Cortex of kidney (tissue), 1 donor: ENCODE measurements at places on chromosomes 7 and 10.

- DNase-seq: no peak
Measured at GRCh38 chr10:93198401-93199131, 124.9 kb downstream of the CYP26A1 start.

GRCh38 chr10:67978749-67979148, 94.3 kb downstream of the SIRT1 start:
- no peak for DNase-seq

DNA sequence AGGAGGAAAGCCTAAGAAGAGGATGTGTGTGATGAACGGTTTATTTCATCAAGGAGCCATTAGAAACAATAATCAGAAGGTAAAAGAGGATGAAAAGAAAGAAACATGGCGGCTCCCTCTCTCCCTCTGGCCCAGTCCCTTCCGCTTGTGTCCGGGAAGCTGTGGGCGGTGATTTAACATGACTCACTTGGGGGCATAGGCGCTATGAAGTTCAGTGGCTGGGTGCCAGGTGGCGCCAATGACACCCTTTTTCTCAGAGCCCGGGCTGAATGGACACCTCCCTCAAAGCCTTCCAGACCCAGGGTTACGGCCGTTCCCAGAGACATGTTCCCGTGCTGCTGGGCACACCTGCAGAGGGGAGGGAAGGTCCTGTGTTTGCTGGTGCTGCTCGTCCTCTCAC, 244.0 kb downstream of the SKAP2 start:
- DNase-seq: no peak

- no peak for DNase-seq
Measured at GRCh38 chr7:74438327-74438726, 15.4 kb upstream of the GTF2IRD1 start.

DNA sequence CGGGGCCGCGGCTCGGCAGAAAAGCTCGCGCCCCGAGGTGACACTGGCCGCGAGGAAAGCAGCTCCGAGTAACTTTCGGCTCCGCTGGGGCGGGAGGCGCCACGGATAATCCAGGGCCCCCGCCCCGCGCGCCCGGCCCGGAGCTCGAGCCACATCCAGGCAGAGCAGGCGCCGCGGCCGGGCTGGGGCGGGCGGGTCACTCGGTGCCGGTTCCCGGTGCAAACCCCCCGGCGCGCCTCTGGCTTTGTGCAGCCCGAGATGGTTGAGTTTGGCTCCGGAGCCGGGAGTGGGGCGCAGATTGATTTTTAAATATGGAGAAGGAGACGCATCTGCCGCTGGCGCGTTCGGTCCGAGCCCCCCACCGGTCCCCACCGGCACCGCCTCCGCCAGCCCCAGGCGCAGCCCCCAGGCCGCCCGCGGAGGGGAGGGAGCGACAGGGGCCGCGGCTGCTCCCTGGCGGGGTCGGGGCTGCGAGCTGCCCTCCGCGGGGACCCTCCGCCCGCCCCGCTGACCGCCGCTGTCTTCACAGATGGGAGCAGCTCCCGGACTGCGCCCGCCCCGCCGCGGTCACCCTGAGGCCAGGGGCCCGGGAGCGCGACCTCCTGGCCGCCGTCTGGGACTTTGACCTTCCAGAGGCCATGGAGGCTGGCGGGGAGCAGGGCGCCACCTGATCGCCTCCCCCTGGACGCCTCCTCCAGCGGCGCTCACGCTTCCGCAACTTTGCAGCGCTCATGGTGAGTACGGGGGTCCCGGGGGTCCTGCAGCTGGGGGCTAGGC, 643 bp downstream of the ADGRA1 start:
- DNase-seq: no peak

DNA sequence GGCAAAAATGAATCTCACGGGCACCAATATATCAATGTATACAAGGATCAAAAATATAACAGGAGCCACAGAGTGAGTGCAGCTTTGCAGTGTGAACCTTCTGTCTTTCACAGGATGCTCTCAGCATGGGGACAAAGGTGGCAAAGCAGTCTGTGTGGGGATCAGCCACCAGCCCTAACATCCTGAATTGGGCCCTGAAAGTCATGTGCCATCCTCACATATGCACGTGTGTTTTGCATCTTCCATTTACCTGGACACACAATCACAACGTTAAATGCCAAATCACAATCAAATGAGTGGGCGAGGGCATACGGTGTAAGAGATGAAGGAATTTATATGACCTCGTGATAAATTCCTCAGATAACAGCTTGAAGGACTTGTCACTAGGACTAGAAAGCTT, 6.5 kb downstream of the TAS2R16 start:
- no peak for DNase-seq

DNA sequence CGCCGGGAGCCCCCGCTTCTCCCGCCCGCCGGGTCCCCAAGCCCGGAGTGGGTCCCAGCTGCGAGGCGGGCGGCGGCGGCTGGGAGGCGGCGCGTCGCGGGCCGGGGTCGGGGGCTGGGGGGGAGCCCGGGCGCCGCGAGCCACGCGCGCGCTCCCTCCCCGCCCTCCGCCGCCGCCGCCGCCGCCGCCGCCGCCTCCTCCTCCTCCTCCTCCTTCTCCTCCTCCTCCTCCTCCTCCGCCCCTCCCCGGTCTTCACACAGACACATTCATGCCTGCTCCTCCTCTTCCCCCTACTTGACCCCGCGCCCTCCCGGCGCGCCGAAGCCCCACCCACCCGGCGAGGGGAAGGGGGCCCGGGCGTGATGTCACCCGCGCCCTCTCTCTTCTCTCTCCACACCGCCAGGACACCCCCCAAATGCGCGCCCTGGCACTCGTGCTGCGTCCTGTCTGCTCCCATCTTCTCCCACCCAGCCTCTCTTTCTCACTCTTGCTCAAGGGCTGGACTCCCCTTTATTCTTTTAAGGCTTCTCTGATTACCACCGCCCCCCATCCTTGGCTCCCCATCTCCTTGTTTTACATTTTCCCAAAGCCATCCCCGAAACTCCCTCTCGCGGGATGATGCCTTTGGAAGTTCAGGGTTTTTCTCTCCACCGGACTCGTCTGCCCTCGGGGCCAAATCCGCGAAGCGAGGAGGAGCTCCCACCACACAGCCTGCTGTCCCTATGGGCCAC, 967 bp upstream of the GLI3 start:
- DNase-seq: no peak

DNA sequence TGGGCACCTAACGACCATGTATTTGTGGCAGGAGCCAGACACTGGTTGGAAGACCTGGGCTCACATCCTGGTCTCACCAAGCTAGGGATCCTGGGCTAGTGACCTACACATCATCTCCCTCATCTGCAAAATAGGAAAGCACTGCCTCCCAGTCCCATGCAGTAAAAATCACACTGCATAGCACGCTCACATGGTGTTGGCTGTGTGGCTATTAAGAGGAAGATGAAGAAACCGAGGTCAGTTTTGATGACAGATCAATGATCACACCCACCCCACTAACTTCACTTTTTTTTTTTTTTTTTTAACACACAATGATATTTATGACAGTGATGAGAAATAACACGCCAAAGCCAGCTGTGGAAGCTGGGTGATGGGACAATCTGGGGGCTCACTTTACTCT, 146.5 kb downstream of the RNF216 start:
- no peak for DNase-seq

DNA sequence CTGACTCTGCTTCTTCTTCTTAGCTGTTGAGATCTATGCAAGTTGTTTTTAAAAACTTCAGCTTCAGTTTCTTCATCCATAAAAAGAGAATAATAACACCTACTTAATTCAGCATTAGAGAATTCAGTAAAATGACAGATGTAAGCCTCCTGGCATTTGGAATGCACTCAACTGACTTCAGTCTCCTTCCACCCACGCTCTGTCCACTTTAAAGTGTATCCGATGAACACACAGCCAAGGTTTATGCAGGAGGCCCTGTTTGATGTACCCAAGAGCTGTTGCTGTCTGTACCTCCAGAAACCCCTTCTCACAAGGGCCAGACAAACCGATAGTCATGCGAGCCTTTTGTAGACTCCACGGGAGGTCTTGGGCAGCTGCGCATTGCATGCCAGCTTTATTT, 27.1 kb upstream of the SLC35B4 start:
- no peak for DNase-seq

DNA sequence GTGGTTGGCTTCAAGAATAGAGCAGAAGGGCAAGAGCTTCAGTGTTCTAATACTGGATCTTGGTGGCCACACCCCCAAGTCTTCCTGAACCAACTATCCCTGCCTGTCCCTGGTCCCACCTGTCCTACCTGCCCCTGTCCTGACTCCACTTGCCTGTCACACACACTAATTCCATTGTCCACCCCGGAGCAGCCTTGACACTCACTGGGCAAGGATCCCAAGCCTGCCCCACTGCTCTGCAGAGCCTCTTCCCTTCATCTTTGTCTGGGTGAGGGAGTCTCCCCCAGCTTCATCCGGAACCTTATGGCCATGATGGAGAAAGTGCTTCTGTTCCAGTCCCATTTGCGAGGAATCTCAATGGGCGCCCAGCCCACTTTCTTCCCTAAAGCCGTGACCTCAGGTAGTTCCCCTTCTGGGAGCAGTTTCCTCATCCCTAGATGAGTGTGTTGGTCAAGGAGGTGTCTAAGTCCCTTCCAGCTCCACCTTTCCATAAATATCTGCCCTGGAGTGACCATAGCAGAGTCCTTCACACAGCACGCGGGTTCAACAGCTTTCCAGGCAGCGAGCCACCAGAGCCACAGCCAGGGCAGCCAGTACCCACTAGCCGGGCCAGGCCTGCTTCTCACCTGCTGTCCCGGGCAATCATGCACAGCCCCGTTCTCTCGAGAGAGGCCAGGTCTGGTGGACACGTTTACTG, 61.5 kb downstream of the VIPR2 start:
- DNase-seq: no peak

DNA sequence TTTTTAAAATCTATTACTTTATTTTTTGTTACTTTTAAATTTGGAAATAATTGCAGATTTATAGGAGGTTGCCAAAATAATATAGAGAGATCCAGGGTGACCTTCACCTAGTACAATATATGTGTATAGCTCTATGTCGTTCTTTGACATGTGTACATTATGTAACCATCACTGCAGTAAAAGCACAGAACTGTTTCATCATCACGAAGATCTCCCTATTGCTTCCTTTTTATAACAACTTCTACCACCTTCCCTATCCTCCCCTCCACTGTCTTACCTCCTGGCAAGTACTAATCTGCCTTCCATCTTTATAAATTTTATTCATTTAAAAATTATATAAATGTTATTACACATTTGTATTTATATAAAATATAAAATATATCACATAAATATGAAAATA, 251.0 kb downstream of the AUTS2 start:
- no peak for DNase-seq

GRCh38 chr7:97401398-97401797, 283.9 kb downstream of the SDHAF3 start:
- DNase-seq: no peak

- DNase-seq: no peak
Measured at GRCh38 chr7:101377189-101377736, 14.6 kb downstream of the COL26A1 start.

- no peak for DNase-seq
Measured at GRCh38 chr7:41437257-41438196, 265.4 kb downstream of the INHBA start.

DNA sequence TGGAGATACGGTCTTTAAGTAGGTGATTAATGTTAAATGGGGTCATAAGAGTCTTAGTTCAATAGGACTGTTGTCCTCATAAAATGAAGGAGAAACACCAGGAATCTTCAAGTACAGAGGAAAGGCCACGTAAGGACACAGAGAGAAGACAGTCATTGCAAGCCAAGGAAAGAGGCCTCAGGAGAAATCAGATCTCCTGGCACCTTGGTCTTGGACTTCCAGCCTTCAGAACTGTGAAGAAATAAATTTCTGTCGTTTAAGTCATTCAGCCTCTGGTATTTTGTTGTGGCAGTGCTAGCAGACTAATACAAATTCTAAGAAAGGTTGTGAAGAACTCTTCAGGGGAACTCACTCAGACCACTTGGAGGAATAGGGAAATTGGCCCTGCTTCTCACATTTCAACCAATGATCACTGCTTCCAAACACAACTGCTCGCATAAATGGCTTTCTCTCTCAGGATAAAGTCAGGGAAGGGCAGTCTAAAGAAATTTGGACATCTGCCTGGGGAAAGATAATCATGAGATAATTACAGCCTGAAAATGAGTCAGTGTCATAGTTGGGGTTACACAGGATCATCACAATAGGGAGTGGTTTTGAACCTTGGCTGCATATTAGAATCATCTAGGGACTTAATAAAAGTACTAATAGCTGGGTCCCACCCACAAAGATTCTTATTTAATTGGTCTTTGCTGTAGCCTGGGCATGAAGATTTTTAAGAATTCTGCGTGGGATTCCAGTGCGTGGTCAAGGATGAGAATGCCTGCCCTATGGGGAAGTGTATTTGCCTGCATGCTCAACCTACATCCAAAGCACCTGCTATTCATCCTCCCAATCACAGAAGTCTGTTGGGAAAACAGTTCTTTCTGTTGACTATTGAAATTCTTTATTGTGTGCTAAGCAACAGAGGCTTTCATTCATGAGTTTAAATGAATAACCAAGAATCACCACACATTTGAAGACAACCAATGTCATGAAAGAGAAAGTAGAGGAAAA, 310.6 kb upstream of the PLXDC2 start:
- no peak for DNase-seq

GRCh38 chr10:77118603-77119282, 518.9 kb downstream of the KCNMA1 start:
- DNase-seq: no peak

DNA sequence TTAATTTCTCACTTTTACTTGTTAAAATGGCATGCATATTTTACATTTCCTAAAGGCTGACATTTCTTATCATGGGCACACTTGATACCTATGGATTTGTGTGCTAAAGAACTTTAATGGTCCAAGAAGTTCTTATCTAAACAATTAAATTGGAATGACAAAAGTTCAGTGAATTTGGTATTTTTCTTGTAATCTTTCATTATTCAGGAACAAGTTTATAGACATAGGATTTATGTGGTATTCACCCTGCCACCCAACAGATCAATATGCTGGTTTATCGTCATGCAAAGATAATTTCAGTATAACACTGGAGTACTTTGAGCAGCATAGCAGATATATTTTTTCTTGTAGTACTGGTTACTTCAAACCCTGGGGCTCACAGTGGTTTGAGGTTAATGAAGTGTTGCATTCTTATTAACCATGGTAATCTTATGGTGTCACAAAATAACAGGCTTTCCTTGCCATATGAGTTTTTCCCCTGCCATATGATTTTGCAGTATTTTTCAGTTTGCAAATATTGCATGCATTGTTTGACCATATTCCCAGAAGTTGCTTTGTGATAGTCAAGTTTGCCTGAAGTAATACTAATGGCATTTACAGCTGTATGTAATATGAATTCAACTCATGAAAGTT, 148.8 kb downstream of the PPP1R9A start:
- DNase-seq: no peak

- no peak for DNase-seq
Measured at GRCh38 chr10:12144538-12144937, 15.1 kb downstream of the SEC61A2 start.

GRCh38 chr10:71597821-71598498, 121.6 kb downstream of the C10orf105 start:
- no peak for DNase-seq

GRCh38 chr10:22325272-22326144, 4.6 kb downstream of the BMI1 start:
- DNase-seq: no peak

GRCh38 chr7:157007470-157008066, 2.9 kb downstream of the MNX1 start:
- DNase-seq: no peak

- no peak for DNase-seq
Measured at GRCh38 chr7:126411821-126412383, 840.8 kb downstream of the GRM8 start.

GRCh38 chr10:114772496-114773196, 48.9 kb upstream of the FHIP2A start:
- DNase-seq: no peak
